ENCODE measurements at places on chromosomes 7 and 10. TPM values are rescaled to one million over a fixed set of nuclear protein-coding genes. Genes with fewer than 3 reads are reported as not detected.

Gene VENTX
- total RNA-seq, result not detected

Gene ABCC2
- 0.16 TPM for total RNA-seq

GRCh38 chr10:119588071-119588470, 8.7 kb downstream of the TIAL1 start:
- no peak for DNase-seq

DNA sequence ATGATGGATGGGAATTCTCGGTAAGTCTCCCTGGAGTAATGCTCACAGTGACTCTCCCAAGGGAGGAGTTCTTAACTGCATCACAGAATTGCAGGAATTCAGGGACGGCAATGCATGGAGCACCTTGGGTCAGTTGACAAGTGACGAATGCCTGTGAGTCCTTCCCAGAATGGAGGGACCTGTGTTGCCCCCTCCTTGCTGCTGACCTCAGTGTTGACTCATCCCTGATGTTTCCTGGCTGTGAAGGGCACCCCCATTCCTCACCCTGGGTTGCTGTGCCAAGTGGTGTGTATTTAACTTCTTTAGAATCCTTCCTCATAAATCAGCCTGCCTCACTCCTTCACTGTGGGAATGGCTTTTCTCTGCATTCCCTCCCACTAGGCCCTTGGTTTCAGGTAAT, 98.9 kb downstream of the LRMDA start:
- no peak for DNase-seq

DNA sequence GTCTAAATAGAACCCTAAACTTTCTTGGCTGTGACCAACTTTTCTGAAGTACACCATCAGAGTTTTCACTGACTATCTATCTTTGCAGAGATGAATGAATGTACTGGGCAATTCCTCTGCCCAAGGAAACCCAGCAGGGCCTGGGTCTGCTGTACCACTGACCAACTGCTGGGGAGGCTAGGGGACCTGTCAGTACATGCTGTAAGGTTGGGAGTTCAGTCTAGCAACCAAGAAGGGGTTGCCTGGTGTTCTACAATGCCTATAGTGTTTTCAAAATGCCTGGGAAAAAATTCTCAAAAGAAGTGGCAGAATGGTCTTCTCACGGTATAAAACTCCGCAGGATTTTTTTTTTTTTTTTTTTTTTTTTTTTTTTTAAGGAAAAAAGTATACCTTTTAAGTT, 106.3 kb downstream of the NT5C2 start:
- no peak for DNase-seq

DNA sequence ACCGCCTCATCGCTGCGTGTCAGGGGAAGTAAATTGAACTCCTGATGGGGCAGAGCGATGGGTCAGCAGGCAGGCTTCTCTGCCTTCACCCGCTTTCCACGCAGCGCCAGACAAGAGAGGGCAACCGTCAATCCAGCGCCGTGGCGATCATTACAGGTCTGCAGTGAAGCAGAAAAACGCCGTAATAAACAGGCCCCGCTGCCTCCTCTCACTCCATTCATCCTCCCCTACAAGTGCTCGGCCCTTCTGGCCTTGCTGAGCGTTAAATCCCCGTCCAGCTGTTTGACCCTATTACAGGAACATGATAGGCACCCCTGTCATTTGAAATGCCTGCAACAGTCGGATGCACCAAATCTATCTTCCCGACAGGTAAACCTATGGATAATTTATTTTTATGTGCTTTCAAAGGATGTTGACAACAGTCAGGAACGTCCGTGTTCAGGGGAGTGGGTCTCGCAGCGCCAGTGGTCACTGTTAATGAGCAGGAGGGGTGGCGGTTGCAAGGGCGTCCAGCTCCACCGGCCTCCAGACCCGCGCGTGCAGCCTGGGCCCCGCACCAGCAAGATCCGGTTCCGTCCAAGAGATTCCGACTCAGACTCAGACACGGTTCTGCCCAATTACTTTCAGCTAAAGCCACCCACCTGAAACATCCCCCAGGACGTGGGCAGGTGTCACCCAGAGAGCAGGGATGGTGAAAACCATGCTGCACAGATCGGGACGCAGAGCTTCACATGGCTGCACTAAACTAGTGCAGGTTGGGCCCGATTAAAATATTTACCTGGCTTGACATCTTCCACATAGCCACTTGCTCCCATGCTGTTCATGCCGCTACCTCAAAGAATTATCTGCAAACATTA, 508.0 kb upstream of the MGMT start:
- DNase-seq, result no peak

Gene VPS26A
- 56.6 TPM for total RNA-seq

DNA sequence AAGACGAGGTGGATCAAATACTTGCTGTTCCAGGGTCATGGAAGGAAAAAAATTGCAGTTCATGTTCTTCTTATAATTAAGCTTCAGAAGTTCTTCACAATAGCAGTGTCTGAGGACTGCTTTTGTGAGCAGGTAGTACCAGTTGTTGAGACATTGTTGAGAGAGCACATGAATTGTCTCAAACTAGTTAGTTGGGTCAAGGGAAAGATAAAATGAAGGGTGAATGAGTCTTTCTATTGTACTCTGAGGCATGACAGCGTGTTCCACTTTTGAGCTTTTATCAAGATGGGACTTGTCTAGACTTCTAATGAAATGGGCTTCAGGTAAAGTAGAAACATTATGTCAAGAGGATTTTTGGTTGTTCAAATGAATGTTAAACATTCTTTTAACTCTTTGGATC, 26.0 kb downstream of the KAT6B start:
- DNase-seq, result no peak

Gene CTAGE15
- 0.47 TPM for total RNA-seq

- DNase-seq, result peak; percentile 4
Measured at GRCh38 chr10:63547628-63548360, 26.6 kb downstream of the REEP3 start.

Gene C10orf120
- total RNA-seq, result not detected

Gene AGR3
- total RNA-seq, result not detected

- DNase-seq, result no peak
Measured at GRCh38 chr7:104981672-104982037, 32.4 kb upstream of the KMT2E start.

DNA sequence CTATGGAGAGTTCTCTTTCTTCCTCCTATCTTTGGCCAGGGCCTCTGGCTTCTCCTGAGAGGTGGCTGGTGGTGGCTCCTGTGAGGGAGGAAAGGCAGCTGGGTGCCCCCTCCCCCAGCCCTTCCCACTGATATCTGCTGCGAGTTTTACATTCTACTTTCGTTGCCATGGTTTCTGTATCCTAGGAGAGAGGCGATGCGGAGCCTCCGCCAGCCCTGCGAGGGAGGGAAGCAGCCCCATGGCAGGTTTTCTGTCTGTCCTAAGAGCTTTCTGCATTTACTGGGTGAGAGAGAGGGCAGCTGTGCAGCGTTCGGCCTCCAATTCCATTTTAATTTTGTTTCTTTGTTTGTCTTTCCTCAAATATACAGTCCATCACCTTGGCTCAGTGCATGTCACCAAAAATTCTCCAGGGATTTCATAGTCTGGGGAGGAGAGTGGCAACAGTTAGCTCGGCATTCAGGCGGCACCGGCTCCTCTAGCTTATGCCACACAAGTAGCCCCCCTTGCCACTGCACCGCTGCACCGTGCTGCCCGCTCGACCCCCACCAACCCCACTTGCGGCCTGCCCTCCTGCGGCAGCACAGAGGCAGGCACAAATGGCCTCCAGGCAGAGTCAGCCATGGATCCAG, 20.4 kb downstream of the DNAJB12 start:
- DNase-seq, result peak; percentile 64

- no peak for DNase-seq
Measured at GRCh38 chr7:1845536-1846311, 175.6 kb downstream of the ELFN1 start.

Gene CACNB2
- 25.7 TPM for total RNA-seq

DNA sequence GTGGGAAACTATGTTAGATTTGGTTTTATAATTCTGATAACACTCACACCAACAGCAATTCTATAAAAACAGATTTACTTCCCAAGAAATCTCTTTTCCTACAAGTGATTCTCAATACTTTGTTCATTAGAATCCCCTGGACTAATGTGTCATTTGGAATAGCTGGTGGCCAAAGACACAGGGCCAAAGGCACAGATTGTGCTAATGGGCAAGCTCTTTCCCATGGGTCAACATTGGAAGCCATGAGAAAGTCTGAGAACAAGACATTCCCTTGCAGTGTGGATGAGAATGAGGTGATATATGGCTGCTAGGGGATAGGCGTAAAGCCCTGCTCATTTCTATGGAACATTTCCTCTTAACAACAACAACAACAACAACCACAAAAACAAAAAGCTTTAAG, 153.8 kb downstream of the AMPH start:
- DNase-seq, result no peak

Gene DNA2
- total RNA-seq, result 30.9 TPM

- DNase-seq, result no peak
Measured at GRCh38 chr10:34905200-34905927, 90.3 kb upstream of the PARD3 start.

- DNase-seq, result no peak
Measured at GRCh38 chr10:7491949-7492659, 81.3 kb upstream of the SFMBT2 start.

Gene AGR2
- total RNA-seq, result 1.7 TPM

Gene AOC1
- total RNA-seq, result not detected

Gene PDE6C
- total RNA-seq, result not detected

DNA sequence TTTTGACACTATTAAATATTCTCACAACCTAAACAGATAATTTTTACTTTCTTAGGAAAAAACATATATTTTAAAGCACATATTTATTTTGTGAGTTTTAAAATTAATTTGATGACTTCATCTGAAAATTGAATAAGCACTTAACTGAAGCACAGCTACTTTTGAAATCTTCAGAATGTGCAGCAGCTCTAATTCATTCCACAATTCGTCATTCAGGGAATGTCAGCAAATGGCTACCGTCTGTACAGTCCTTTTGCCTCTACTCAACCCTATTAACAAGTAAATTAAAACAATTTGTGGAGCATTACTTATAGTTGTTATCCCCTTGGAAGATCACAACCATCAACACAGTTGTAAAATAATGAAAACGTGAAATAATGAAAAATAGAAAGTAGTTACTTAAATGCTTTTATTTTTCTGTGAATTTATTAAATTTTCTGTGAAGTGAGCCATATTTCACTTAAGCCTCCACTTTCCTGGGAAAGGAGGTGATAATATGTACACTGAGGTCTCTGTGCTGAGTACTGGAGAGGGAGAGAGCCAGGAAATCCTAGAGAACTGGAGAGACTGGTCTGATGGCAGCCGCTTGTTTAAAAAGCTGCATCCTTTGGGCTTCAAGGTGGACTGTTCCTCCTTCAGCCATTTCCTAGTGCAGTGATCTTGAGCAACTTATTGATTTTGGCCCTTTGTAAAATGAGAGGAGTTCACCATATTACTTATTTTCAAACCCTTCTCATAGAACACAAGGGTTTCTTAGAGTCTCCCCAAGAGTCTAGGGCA, 70.6 kb downstream of the REEP3 start:
- DNase-seq, result no peak

Gene ZSCAN21
- total RNA-seq, result 14.7 TPM

Gene PPP1R17
- total RNA-seq, result 2.7 TPM

Gene KIF11
- total RNA-seq, result 7.3 TPM

Gene IFIT3
- 8.4 TPM for total RNA-seq

- no peak for DNase-seq
Measured at GRCh38 chr7:51077987-51078370, 238.6 kb downstream of the COBL start.

GRCh38 chr7:85095366-85095765, 91.5 kb downstream of the SEMA3D start:
- no peak for DNase-seq

DNA sequence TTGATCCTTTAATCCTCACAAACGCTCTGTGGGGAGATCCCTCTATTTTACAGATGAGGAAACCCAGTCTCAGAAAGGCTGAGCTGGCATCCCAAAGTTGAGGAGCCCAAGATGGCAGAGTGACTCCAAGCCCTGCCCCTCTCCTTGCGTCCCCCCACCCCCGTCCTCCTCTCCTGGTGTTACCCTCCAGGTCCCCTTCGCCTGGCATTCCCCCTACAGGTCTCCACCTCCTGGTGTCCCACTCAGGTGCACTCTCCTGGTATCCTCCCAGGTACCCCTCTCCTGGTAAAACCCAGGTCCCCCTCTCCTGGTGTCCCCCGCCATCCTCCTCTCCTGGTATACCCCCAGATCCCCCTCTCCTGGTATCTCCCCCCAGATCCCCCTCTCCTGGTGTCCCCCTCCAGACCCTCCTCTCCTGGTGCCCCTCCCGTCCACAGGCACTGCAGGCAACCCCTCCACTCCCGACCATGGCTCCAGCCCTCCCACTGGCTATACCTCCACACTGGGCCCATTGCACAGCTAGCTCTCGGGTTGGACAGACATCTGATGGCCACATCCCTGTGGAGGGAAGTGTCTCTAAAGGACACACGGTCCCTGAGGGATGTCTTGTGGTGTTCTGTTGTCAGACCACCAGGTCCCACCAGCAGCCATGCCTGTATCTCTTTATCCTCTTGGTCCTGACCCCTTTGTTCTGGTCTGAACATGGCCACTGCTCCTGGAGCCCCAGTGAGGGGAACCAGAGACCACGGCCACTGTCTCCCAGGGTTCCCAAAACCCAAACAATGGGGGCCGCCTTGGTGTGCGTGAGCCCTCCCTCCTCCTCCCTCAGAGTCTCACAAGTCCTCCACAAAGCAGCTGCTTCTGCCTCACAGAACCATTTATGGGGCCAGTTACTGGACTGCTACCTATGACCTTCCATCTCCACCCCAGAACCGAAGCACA, 37.2 kb downstream of the CALML3 start:
- DNase-seq, result no peak

DNA sequence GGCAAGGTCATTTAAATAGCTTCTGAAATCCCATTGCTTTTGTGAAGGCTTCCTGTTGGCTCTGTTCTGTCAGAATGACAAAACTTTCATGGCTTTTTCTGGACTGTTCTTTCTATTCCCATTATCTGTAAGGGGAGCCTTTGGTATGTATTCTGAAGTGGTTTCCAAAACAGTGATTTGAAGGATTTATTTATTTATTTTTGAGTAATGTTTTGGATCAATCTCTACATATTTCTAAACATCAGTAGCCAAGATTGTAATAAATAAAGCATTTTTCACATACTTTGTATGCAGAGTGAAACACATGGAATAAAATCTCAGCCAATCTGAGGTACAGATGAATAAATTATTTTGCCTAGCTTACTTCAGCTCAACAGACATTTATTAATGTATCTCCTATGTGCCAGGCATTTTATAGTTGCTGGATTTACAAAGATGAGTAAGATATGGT, 121.1 kb downstream of the BBS9 start:
- DNase-seq, result no peak

DNA sequence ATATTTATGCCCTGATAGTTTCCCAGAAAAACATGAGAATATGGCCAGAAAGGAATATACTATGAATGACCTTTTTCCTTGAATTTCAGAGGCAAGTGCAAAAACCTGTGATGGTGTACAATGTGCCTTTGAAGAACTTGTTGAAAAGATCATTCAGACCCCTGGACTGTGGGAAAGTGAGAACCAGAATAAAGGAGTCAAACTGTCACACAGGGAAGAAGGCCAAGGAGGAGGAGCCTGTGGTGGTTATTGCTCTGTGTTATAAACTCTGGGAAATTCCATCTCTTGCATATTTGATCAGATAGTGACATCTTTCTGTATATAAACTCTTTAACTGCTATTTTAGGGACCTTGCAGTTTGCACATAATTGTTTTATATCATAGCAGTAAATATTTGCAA, 33.7 kb downstream of the RAB18 start:
- DNase-seq, result no peak

Gene RASA4B
- 12.8 TPM for total RNA-seq

Gene RAMP3
- 4.7 TPM for total RNA-seq

Gene PKD2L1
- 0.62 TPM for total RNA-seq
